ENCODE measurements at places on chromosomes 7 and 10. TPM values are rescaled to one million over a fixed set of nuclear protein-coding genes. Genes with fewer than 3 reads are reported as not detected.

DNA sequence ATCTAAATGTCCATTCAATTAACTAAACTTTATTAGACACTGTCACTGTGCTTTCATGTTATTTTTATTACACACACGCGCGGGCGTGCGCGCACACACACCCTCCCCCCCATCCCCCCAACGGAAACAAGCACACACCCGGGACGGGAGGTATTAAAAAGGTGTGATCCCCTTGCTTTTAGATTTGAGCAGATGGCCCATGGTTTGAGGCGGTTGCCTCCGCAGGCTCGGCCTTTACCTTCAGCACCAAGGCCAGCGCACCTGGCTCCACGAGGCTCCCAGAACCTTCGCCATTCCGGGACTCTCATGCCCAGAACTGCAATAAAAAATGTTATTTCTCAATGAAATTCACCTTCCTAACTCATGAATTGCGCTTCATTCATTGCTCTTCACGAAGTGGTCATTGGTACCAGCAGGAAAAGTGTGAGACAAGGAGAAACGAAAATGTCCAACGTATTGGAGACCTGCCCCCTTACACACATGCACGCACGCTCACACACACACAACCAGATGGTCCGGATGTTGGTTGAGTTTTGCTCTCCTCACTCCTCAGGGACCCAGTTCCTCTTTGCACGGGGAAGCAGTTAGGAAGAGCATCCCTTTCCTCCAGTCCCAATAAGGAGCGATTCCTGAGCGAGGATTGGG is 20.8 kb upstream of the PTF1A start:
- DNase-seq: no peak

- no peak for DNase-seq
Measured at GRCh38 chr7:2512179-2512661, 7.4 kb upstream of the LFNG start.

The ASIC3 gene
- 5.8 TPM for total RNA-seq

The IFIT3 gene
- total RNA-seq: 19.9 TPM

The PNLIP gene
- total RNA-seq: not detected

Data from osteocyte (in vitro differentiated cells).